ENCODE measurements at places on chromosomes 11 and 22.
A peak's percentile ranks its signal among the peaks of the same experiment; 100 is the strongest.

- no peak for DNase-seq
Observed at GRCh38 chr11:121376130-121376529, 76.0 kb upstream of the SORL1 start.

GRCh38 chr22:47375621-47376321, 613.3 kb downstream of the TBC1D22A start:
- DNase-seq: no peak

DNA sequence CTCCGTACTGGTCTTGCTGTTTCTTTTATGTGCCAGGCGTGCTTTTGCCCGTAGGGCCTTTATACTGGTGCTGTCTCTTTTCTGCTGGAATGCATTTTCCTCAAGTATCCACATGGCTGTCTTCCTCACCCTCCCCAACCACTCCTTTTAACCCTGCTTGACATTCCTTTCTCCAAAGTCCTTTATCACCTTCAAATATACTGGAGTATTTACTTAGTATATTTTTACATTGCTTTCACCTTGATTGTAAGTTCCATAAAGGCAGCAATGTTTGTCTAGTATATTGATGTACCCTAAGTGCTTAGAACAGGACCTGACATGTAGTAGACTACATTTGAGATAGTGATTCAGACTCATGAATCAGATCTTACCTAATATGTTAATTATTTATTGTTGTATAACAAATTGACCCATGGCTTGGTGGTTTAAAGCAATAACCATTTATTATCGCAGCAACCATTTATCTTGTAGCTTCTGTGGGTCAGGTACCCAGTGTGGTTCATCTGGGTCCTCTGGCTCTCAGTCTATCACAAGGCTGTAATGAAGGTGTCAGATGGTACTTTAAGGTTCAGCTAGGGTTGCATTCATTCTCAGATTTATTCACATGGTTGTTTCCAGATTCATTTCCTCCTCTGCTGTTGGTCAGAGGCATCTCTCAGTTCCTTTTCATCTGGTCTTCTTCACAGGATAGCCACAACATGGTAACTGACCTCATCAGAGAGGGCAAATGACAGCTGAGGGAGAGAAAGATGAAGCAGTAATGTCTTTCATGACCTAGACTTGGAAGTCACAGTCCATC, 34.2 kb downstream of the DDX10 start:
- no peak for DNase-seq

- peak; percentile 69 for DNase-seq
Observed at GRCh38 chr22:42680648-42681047, 31.5 kb upstream of the CYB5R3 start.

All from smooth muscle cell of the brain vasculature (primary cell).